ENCODE measurements at places on chromosomes 4 and X.

DNA sequence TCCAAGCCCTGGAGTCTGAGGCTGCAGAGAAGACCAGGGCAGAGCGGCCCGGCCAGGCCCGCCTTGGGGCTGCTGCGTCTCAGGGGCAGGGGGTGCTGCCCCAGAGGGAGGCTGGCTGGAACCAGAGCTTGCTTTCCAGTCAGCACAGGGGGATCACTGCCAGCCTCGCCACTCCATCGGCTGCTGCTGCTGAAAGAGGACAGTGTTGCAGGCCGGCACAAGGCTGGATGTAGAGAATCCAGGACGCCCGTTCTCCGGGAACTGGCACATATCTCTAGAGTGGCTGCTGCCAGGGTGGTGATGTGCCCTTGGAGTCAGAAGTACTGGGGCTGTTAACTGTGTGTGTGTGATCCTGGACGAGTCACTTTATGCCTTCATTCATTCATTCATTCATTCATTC, 31.9 kb upstream of the SORCS2 start:
- DNase-seq, result no peak

- no peak for DNase-seq
Observed at GRCh38 chr4:6892190-6892908, 17.3 kb upstream of the TBC1D14 start.

DNA sequence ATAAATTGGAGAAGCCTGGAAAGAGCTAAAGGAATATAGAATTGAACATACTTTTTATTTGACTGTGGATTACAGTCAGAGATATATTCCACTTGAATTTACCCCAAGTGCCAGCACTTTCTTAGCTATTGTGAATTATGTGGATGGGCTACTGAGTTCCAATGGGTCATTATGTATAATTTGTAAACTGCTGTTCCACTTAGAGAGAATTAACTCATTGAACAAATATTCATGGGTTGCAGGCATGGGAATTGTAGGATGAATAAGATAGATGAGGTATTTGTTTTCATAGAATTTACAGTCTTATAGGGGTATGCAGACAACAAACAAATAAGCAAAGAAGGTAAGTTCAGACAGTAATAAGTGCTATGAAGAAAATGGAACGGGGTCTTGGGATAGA, 195.7 kb downstream of the SHROOM3 start:
- no peak for DNase-seq

DNA sequence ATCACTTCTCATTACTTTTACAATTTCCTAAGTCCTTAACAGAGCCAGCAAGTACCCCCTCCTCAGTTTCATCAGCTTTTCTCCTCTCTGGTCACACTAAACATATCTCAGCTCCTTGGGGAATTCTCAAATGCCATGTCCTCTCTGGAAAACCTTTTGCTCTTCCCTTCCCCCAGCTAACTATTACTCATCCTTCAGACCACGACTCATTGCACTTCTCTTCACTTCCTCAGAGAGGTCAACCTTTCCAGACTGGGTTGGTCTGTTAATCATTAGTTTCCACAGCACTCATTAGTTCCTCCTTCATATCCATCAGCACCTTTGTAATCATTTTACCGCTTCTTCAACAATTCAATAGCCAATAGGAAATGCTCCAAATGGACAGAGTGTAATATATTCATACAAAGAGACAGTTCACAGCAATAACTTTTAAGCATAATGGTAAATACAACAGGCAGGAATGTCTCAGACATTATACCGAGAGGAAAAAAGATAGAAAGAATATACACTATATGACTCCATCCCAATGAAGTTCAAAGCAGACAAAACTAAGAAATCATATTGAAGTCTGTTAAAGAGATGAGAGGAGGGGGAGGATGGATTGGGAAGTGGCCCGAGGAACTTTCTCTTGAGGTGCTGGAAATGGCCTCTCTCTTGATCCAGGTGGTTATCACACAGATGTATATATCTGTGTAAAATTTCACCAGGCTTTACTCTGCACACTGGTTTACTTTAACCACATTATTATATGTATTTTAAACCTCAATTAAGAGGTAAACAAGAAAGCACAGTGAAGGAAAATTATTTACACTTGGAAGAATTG, 39.6 kb downstream of the DDX60L start:
- no peak for DNase-seq

GRCh38 chr4:87521757-87522374, 7.3 kb downstream of the SPARCL1 start:
- peak; percentile 79 for DNase-seq

DNA sequence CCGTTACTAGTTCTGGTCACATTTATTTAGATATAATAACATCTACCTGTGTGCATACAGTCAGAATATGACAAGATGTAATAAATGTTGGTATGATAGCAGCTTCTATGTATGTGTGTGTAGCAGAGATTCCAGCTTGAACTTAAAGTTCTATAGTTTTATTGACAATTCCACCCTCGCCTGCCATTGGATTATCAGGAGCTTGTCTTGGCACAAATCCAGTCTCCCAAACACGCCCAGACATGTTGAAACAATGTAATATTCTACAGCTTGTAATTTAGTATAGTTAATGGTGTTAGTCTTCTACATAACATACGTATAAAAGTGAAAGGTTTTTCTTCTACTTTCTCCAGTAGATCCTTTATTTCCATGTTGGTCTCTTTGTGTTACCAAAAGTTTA, 44.4 kb downstream of the BBS12 start:
- peak; percentile 16 for DNase-seq

DNA sequence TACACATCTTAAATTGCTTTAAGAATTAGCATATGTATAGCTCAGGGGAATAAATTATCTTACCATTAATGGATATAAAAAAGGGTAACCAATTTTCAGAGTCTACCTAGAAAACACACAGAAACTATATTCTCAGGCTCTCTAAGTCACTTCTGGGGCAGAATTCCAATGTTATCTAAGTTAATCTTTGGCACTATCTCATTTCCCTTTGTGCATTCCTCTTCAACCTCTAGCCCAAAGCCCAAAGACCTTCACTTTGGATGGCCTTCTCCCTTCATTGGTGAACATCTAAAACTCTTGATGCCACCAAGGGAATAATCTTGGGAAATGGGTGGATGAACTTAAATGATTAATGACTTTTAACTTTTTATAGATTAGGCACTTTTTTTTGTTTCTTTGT, 108.3 kb downstream of the APBB2 start:
- no peak for DNase-seq

DNA sequence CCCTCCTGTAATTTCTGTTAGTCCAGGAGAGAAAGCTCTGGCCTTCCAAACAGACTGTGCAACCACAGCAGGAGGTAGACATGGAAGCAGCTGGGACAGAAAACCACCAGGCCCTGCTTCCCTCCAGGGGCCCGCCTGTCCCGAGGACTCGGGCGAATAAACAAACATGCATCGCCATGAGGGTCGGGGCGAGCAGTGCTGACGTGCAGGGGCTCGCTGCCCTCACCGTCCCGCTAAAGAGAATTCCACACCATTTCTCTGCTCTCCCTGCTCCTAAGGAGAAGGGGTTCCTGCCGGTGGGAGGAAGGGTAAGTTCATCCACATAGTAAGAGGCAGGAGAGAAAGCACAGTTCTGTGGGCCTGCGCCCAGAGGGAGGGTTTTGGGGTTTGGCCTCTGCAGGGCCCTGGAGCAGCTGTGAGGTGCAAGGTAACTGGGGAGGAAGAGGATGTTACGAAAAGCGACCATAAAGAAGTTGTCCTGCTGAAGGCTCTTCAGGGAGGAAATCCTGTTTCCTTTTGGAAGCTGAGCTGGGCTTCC, 54.9 kb downstream of the WFS1 start:
- no peak for DNase-seq

DNA sequence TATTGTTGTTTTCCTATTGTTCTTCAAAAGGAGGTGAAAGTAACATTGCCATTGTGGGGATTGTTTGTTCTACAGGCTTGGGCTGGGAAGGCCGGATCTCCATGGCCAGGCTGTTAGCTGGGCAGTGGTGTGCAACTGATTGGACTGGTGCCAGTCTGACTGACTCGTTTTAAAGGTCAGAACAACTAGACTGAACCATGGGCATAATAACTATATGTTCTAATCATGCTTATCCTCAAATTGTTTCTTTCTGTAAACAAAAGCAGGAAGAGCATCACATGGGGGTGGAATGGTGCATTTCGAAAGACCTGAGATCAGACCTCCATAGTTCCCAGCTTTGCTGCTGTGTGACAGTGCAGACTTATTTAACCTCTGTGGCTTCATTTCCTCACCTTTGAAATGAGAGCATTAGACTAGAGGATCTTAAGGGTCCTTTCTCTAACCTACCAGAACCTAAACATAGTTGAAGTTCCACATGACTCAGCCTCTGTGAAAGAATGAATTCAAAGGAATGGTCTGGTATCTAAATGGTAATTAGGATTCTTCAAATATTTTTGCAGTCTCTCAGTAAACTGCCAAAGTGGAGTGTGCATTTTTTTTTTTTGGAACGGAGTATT, 66.7 kb upstream of the PGRMC2 start:
- DNase-seq, result no peak

- DNase-seq, result no peak
Observed at GRCh38 chrX:43969504-43970501, 3.4 kb downstream of the NDP start.

DNA sequence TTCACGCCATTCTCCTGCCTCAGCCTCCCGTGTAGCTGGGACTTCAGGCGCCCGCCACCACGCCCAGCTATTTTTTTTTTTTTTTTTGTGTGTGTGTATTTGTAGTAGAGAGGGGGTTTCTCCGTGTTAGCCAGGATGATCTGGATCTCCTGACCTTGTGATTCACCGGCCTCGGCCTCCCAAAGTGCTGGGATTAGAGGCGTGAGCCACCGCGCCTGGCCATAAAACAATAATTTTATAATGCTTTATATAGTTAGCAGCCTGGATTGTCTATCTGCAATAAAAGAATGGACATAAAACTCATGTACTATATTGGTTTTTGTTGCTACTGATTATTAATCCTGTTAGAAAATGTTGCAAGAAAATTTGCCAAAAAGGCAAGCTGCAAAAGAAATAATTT, 195.9 kb upstream of the BANK1 start:
- no peak for DNase-seq

GRCh38 chr4:186132577-186133242, 28.2 kb downstream of the FAM149A start:
- DNase-seq, result no peak

GRCh38 chrX:118571836-118572235, 76.2 kb downstream of the DOCK11 start:
- DNase-seq, result no peak

GRCh38 chr4:40844261-40844660, 94.5 kb downstream of the NSUN7 start:
- DNase-seq, result no peak

DNA sequence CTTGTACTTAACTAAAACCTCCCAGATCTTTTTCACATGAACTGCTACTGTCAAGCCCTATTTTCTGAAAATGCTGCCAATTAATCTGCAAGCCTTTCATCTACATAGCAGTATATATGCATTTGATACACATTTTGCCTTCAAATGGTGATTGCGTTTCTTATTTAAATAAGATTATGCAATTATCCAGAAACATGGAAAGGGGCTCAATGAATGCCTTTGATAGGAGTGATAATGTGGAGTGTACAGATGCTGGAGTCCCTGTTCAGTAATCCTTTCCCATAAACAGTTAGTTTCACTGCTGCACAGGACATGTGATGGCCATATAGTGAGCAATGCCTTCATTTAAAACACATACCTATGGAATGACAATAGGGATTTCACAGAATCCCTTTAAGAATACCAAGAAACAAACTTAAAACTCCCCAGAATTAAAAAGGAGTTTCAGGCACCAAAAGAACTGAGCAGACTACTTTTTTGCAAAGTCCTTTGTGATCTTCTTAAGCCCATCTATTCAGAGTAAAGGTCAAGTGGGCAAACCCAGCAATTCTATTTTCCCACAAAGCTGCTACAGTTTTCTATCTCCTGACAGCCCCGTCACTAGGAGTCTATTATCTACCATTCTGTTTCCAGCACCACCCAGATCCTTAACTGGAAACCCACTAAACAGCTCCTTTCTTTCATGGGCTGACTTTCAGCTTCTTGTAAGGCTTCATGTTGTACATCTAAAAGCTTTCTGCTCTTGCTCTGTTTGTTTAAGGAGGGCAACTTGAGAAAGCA, 120.3 kb downstream of the UNC5C start:
- no peak for DNase-seq

- DNase-seq, result no peak
Observed at GRCh38 chr4:117637347-117637746, 396.9 kb upstream of the NDST3 start.

- DNase-seq, result no peak
Observed at GRCh38 chr4:28093071-28093470, 1232.4 kb downstream of the STIM2 start.

- DNase-seq, result no peak
Observed at GRCh38 chr4:16694884-16695276, 203.6 kb downstream of the LDB2 start.

Data from epithelial cell of prostate (primary cell).